ENCODE measurements at places on chromosomes 5 and 9.
A peak's percentile ranks its signal among the peaks of the same experiment; 100 is the strongest.

- DNase-seq, result peak; percentile 45
Measured at GRCh38 chr5:54520438-54520846, 2.9 kb downstream of the SNX18 start.

DNA sequence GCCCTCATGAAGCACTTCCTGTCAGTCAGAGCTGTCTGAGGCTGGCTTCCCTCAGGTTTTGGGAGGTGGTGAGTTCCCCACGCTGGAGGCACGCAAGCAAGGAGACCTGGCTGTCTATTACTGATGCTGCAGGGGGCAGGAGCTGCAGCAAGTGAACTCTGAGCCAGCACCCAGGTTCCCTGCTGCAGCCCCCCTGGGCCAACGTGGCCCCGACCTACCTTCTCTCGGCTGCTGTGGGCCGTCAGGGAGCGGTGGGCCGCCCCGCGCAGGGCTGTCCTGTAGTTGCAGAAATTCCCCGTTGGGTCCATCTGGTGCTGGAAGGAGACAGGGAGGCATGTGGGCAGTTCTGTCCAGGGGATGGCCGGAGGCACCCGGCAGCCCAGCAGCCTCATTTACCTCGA lies 46.8 kb upstream of the RNF130 start:
- no peak for DNase-seq

- no peak for DNase-seq
Measured at GRCh38 chr5:121963392-121963791, 1.6 kb downstream of the SRFBP1 start.

GRCh38 chr5:179762079-179762780 lies 29.6 kb downstream of the MAML1 start:
- DNase-seq, result peak; percentile 23

DNA sequence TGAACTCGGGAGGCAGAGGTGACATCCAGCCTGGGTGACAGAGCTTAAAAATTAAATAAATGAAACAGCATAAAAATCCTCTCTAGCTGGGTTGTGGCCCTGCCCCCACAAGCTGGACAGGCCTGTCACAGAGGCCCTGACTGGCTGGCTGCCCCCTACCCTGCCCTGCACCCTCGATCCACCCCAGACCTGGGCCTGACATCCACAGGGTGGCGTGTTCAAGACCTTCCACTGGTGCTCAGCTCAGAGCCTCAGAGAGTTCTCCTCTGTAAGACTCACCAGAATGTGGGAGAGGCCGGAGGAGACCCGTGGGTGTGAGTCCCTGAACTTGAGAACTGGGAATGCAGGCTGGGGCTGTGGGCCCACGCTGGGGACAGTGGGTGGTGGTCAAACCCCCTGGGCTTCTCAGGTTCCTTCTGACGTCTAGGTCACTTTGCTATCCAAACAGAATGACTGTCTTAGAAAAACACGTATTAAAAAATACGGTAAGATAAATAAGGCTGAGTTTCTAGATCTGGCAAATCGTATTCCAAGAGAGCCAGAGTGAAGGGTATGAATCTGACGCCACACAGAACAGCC lies 9.7 kb upstream of the WDR38 start:
- no peak for DNase-seq

DNA sequence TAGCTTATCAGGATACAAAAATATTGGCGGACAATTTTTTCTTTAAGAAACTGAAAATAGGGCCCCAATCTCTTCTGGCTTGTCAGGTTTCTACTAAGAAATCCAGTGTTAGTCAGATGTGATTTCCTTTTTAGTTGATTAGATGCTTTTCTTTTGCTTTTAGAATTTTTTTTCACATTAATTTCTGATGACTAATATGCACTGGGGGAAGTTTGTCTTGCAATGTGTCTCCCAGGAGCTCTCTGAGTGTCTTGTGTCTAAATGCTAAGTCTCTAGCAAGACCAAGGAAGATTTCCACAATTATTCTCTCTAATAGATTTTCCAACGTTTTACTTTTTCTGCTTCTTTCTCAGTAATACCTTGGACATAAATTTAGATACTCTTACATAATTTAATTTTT lies 559.8 kb upstream of the TYRP1 start:
- DNase-seq, result peak; percentile 1

- DNase-seq, result no peak
Measured at GRCh38 chr9:75927356-75927755, 36.9 kb downstream of the PCSK5 start.

- DNase-seq, result no peak
Measured at GRCh38 chr5:167837127-167837526, 454.3 kb upstream of the WWC1 start.

DNA sequence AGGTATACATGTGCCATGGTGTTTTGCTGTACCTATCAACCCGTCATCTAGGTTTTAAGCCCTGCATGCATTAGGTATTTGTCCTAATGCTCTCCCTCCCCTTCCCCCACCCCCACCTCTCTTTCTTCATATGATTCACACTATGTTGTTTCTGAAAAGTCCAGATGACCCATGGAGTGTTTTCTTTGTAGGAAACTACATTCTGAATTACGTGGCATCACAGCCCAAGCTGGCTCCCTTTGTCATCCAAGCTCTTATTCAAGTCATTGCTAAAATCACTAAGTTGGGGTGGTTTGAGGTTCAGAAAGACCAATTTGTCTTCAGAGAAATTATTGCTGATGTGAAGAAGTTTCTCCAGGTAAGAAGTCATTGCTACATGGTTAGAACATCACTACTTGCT lies 30.4 kb downstream of the RANBP17 start:
- DNase-seq, result peak; percentile 78

DNA sequence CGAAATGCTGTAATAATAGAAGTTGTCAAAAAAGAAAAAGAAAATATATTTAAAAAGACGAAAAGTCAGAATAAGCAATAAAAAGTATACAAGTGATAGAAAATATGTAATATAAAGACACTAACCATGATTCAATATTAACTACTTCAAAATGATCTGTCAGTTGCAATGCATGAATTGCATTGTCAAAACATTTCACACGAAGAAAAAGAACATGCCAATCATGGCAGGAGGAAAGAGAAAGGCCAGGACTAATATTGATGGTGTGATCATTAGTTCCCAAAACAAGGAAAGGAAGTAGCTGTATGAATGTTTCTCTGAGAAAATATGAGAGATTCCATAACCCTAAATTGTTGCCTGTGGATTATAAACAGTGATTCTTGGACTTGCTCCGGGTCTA lies 7.4 kb upstream of the GRAMD2B start:
- no peak for DNase-seq

DNA sequence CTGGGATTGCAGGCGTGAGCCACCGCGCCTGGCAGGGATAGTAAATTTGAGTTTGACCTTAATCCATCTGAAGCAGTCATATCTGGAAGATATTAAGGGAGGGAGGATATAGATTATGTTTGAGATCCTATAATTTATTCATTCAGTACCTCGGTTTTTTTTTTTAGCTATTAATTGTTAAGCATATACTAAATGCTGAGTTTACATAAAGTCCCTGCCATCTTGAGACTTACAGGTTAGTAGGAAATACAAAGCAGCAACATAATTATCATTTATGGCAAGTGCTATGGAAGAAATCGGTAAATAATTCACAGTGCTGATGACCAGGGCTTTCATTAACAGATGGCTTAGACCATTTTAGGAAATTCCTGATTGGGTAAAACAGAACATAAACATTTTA lies 66.5 kb upstream of the FCHO2 start:
- no peak for DNase-seq

DNA sequence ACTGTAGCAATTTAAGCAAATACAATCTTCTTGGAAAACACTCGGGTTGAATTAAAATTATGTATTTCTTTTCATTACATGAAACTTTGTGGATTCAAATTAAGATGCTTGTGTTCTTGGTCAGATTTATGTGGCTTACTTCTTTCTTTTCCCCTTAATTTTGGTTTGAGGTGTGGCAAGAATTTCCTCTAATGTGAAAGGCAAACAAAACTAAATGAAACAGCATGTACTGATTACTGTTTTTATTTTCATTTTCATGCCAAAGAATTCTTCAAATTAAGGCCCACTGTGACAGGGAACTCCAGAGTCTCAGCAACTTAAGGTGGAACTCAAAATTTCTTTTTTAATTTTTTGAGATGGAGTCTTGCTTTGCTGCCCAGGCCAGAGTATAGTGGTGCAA lies at the start of gene OMD:
Gene OMD (minus strand): TSS at position 132 of the 400 bp plus-strand sequence. CDS start 6,913 bp downstream, outside the sequence.
- DNase-seq, result peak; percentile 19

GRCh38 chr5:103249068-103249467 lies 9.5 kb upstream of the MACIR start:
- DNase-seq, result no peak

- DNase-seq, result no peak
Measured at GRCh38 chr9:136849960-136850865, 1.0 kb downstream of the PHPT1 start.

DNA sequence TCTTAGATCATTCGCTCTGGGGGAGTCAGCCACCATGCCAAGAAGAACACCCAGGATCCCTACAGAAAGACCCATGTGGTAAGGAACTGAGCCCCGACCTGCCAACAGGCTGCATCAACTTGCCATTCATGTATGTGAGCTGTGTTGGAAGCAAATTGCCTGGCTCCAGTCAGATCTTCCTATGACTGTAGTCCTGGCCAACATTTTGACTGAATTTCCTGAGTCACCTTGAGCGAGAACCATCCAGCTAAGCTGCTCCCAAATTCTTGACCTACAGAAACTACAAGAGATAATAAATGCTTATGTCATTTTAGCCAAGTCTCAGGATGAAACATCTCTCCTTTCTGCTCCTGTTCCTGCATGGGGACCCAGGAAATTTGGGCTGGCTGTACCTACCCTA lies 40.0 kb upstream of the SLC44A1 start:
- peak; percentile 63 for DNase-seq

DNA sequence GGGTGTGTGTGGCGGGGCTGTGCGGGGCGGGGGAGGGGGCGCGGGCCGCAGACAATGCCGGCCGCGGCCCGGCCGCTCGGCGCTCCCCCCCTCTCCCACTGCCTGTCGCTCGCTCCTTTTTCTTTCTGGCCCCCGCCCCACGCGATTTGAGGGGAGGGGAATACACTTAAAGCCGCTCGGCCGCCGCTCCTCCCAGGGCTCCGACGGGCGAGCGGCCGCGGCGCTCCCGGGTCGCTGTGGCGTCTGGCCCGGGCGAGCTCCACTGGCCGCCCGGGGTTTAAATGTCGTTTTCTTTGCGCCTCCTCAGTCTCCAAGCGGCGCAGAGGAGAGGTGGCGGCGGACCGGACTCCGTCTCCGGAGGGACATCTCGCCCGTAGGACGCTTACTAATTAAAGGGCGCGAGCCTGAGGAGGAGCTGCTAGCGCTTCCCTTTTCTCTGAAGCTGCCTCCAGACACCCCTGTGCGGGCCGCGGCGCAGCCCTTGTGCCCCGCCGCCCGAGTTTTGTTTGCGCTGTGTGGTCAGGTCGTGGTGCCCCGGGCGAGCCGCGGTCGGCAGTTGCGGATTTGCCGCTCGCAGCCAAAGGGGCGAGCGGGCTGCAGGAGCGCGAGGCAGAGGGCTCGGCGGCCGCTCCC lies 1.4 kb downstream of the ZSWIM6 start:
- DNase-seq, result no peak

GRCh38 chr9:130159057-130159456 lies 13.1 kb upstream of the NCS1 start:
- DNase-seq, result no peak

DNA sequence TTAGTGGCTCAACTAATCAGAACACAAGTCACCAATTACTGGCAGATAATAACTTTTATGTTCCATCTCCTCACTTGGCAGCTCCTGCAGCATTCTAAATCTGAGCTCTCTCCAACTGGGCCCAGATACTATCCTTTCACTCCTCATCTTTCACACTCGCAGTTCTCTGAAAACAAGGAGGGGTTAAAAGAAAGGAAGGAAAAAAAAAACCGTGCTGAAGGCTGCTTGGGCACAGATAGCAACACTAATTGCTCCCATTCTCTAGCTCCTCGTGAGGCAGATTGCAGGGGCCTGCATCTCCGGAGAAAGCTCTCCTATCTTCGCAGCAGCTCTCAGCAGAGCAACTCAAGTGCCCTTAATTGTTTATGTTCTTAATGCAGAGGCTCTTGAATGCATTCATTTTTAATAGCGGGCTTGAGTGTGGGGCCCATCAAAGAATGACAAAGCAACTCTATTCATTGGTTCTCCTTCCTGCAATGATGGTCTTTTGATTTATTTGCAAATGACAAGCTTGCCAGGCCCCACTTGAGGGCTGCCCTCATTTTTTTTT lies 23.9 kb downstream of the TLE1 start:
- no peak for DNase-seq

DNA sequence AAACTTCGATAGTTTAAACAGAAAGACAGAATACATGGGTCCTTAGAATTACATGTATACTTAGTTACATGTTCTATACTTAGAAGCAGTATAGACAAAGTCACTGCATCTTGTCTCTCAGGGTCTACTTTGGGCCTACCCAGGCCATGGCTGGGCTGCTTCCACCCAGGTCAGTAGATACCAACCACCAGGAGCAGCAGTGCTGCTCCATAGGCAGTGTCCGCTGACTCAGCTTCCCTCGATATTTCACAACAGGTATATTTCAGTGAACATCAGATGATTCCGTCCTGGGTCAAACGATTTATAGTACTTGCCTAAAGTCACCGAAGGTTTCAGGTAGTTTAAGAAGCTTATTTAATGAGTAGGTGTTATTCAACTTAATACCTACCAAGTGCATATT lies 18.0 kb downstream of the IARS1 start:
- DNase-seq, result no peak

DNA sequence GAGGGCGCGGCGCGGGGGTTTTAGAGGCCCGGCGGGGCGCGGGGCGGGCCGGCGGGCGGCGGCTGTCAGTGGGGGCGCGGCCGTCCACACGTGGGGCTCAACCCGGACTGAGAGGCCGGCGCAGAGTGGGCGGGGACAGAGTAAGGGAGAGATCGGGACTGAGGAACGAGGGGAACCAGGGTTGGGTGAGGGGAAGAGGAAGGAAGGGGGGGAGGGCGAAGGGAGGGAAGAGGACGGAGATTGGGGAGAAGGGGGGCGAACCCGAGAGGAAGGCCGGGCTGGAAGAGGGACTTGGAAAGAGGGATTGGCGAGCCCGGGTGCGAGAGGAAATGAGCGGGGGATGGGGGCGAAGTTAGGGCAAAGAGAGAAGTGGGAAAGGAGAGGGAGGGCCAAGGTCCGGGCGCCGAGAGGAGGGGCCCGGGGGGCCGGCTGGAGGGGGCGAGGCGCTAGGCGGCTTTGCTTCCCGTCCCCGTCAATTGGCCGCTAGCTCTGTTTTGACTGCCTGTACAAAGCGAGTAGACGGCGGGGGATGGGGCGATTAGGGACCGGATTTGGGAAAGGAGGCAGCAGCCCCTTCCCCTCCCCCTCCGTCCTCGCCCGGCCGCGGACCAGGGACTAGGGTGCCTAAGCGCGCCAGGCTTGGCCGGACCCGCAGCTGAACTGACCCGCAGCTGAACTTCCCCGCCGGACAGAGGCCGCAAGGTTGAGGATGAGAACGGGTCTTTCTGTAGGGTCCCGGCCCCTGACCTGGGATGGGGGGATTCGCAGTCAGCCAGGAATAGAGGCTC lies 399 bp upstream of the FBN2 start:
- peak; percentile 82 for DNase-seq

DNA sequence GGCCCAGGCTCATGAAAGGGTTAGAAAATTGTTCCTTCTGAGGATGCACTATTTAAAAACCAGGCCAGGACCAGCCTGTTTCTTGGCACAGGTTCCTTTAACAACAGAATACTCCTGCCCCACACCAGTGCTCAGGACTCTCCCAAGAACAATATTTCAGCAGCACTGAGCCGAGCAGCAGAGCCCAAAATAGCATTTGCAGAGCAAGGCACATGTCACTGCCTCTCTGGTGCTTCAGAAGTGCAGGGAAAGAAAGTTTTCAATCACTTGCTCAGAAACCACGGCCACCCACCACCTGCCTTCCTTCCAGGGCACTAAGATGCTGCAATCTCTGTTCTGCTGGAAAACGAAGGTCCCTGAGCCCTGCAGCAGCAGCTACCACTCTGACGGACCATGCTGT lies 77.6 kb downstream of the SIL1 start:
- no peak for DNase-seq
